ENCODE measurements at places on chromosomes 4 and X.

- DNase-seq = no peak
Observed at GRCh38 chrX:103513476-103514108, 5.7 kb downstream of the RAB40A start.

DNA sequence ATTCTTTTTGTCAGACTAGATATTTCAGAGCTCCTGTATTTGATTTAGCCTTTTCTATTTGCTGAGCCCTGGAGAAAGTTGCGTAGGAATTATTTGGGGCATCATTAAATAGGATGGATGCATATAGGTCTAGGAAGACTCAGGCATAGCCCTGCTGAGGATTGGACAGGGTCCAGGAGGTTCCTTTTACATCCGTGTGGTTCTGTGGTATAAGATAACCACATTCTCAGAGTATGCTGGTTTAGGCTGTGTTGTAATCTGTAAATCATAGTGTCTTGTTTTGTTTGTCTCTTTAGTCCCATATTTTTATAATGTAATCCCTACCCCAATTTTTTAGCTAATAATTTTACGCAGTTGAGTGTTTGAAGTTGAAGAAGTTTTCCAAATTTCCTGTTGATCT, 513.7 kb downstream of the RPA4 start:
- DNase-seq = no peak

GRCh38 chr4:38920677-38921076, 53.1 kb downstream of the FAM114A1 start:
- DNase-seq = no peak

DNA sequence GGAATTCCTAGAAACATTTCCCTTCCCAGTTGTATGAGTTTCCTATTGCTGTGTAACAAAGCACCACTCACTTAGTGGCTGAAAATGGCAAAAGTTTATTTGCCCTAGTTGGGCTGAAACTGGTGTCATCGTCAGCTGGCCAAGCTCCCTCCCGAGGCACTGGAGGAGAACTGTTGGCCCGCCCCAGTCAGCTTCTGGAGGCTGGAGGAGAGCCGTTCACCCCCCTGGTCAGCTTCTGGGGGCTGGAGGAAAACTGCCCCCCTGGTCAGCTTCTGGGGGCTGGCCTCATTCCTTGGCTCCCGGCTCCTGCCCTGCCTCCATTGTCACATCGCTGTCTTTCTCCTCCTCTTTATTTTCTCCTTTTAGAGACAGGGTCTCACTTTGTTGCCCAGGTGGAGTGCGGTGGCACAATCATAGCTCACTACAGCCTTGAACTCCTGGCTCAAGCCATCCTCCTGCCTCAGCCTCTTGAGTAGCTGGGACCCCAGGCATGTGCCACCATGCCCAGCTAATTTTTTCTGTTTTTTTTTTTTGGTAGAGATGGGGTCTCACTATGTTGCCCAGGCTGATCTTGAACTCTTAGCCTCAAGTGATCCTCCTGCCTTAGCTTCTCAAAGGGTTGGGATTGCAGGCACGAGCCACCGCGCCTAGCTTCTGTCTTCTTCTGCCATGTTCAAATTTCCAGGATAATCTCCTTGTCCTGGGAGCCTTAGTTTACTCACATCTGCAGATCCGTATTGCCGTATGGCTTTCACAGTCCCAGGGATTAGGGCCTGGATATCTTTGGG, 3.2 kb downstream of the RGS12 start:
- no peak for DNase-seq

DNA sequence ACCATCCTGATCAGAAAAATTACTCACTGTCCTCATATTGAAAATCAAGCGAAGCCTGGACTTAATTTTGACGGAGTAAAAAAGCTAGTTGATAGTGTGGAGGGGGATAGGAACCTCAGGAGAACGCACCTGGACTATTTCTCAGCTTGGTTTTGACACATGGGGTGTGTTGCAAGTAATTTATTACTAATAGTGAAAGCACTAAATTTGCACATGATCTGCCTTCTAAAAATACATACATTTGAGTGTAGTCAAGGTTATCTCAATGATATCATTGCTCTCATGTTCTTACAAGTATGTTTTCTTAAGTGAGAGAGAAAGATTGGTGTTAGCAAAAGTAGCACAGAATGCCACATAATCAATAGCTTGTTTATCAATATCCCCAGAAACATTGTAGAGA, 29.5 kb downstream of the LRIT3 start:
- DNase-seq = no peak

DNA sequence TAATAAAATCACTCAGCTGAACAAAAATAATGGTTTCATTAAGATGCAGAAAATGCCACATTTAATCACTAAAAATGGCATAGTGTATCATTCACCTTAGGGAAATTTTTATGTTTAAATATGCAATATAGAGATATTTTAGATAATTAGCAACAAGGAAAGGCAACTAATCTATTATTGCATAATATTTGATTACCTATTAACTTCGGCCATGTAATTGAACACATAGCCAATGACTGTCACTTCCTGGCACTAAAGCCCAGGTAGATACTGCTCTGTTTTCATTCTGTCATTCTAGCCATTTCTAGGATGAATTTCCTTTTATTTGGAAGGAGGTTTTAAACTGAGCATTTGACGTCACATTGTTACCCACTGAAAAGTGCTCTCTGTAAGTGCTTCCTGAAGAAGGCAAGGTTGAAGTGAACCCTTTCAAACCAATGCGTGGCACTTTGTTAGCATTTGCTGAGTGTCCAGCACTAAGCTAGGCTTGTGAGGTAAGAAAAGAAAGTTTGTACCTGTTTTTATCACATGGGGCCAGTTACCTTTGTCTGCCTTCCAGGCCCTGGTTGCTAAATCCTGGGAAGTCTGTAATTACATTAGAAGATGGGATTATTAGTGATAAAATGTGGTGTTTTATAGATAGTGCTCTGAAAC, 67.8 kb upstream of the LSM6 start:
- DNase-seq = no peak

GRCh38 chrX:136168929-136169735, 21.8 kb downstream of the FHL1 start:
- DNase-seq = peak; percentile 71

Data from H9 (cell line).